Suprapubic skin (tissue), 4 donors: ENCODE measurements at places on chromosomes 16 and 17.

DNA sequence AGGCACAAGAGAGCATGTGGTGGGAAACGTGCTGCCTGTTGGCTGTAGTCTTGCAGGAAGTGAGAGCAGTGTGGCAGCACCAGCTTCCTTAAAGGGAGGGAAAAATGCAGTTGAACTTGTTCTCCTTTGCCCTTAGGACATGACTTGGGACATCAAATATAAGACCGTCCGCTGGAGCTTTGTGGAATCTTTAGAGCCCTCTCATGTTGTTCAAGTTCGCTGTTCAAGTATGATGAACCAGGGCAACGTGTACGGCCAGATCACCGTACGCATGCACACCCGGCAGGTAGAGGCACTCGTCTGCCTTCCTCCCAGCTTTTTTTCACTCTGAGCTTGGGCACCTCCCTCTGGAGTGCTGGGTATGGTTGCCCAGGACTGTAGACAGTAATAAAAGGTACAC, 23.3 kb downstream of the GPR179 start:
- no peak for DNase-seq
- no peaks in the 10 kb centered on the region for H3K27me3 ChIP-seq
- peaks cover 25% of the 10 kb centered on the region for H3K36me3 ChIP-seq
- H3K4me3 ChIP-seq, result no peak overlapping the region
- peak overlapping the region; percentile 6 for H3K27ac ChIP-seq

DNA sequence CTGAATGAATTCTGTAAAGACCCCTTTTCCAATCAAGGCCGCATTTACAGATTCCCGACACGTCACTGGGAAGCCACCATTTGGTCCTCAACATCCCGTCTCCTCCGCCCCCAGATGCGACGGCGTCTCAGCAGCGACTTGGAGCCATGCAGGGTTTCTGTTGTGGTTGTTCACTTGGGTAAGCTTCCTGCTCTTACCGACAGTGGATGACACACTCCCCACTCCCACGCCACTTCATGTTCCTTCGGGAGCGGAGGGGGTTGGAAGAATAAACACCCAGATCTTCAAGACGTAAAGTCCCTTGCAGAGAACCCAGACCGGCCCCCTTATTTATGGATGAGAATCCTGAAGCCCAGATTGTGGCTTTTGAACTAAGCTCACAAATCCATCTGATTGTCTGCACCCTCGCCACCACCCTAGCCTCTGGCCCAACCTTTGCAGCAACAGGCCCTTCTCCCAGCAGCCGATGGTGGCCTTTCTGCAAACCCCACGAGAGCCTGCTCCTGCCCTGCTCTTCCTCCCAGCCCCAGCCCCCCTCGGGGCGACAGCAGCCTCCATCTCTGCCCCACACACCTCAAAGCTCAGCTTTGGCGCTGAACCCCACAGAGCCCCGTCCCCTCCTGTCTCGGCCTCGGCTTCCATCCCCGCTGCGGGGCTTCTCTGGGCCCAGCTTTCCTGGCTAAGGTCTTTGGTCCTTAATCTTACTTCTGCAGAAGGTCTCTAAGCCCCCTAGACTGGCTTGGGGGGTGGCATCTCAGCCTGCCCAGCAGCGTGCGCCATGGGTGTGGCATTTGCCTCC, 19.0 kb upstream of the OSGIN1 start:
- H3K27ac ChIP-seq, result no peak overlapping the region
- H3K27me3 ChIP-seq, result no peaks in the 10 kb centered on the region

DNA sequence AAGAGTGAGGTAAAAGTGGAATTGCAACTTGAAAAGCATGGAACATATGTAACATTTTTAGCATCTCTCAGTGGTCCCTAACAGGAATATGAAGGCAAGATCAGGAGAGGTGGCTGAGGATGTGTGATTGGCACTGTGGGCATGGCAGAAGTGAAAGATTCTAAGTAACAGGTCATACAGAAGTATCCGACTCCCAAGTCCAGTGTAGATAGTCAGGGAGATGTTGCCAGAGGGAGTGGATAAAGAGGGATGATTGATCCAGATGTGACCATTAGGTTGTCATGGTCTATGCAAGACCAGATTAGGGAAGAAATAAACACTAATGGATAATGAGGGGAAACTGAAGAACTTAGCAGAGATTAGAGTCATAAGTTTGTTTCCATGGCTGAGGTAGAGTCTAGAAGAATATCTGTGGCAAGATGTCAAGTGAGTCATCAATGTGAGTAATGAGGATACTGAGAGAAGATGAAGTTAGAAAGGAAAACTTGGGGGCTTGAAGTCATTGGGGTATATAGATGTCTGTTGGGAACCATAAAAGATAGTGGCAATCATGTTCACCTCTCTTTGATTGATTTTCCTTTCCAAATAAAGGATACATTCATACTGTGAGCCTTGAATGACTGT, 23.9 kb upstream of the CAPNS2 start:
- no peak overlapping the region for H3K4me3 ChIP-seq
- no peak overlapping the region for H3K27ac ChIP-seq
- H3K4me1 ChIP-seq, result peaks cover 14% of the 10 kb centered on the region

DNA sequence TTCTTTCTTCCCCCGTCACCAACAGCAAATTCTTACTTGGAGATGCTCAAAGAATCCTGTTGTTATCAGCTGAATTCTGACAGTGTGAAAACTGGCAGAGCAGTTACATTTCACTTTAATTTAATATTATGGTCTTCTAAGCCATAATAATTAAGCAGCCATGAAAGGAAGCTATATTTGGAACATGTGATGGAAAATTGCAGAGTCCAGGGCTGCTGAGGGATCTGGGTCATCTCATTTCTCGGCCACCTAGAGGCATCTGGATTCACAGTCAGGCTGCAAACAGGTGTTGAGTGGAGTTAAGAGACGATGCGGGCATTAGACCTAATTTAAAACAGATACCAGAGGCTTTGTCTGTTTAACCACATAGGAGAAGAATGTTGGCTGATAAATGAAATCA, 38.4 kb downstream of the CHD9NB start:
- H3K4me3 ChIP-seq, result no peak overlapping the region
- H3K27me3 ChIP-seq, result peaks cover 3% of the 10 kb centered on the region
- no peaks in the 10 kb centered on the region for H3K4me1 ChIP-seq
- no peak overlapping the region for H3K27ac ChIP-seq
- no peak for DNase-seq

DNA sequence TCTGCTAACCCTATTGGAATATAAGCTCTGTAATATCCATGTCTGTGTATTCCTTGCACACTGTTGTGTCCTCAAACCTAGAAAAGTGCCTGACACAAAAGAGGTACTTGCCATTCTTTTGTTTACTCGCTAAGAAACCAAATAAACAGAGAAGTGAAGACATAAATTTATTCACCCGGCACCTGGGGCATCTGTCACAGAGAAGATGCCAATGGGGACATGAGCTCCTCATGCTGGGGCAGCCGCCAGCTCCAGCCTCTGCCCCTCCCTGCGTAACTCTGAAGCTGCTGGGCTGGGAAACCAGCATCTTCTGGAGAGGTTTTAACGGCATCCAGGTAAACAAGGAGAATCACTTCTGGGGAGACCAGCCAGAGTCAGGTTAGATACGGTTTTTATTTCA, 15.1 kb upstream of the CDRT4 start:
- no peaks in the 10 kb centered on the region for H3K27me3 ChIP-seq
- peaks cover 28% of the 10 kb centered on the region for H3K4me1 ChIP-seq
- DNase-seq, result no peak
- H3K36me3 ChIP-seq, result no peaks in the 10 kb centered on the region
- H3K4me3 ChIP-seq, result no peak overlapping the region
- H3K27ac ChIP-seq, result no peak overlapping the region

GRCh38 chr16:73063854-73064211, 15.9 kb upstream of the ZFHX3 start:
- no peaks in the 10 kb centered on the region for H3K36me3 ChIP-seq
- no peak overlapping the region for H3K27ac ChIP-seq
- DNase-seq, result no peak
- peaks cover 84% of the 10 kb centered on the region for H3K27me3 ChIP-seq

DNA sequence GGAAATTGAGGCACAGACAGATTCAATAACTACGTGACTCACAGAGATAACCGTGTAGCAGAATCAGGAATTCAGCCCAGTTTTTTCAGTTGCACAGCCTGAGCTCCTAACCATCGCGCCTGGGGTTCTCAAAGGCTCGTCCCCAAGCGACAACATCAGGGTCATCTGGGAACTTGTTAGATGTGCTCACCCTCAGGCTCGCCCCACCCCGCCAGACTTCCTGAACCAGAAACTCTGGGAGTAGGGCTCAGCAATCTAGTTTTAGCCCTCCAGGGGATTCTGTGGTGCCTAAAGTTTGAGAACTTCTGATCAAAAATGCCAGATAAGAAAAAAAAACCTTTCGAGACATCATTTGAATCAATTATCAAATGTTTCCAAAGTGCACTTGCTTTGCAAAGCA, 559.8 kb downstream of the WWOX start:
- H3K27me3 ChIP-seq, result no peaks in the 10 kb centered on the region
- DNase-seq, result no peak
- no peaks in the 10 kb centered on the region for H3K36me3 ChIP-seq
- peaks cover 12% of the 10 kb centered on the region for H3K4me1 ChIP-seq
- no peak overlapping the region for H3K27ac ChIP-seq
- no peak overlapping the region for H3K4me3 ChIP-seq

DNA sequence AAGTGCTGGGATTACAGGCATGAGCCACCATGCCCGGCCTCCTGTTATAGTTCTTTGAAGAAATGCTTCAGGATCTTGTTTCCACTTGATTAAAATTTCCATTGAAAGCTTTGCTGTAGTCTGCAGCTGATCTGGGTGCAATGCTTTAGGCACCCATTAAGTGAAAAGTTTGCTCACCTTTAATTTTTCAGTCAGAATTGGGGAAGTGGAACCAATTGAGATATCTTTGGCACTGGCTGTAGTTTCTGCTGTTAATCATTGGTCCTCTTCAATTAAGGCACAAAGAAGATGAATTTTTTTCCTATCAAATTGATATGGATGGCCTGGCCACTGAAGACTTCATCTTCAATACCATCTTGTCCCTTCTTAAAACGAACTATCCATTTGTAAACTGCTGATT, 336.1 kb upstream of the TBX2 start:
- no peaks in the 10 kb centered on the region for H3K27me3 ChIP-seq
- H3K27ac ChIP-seq, result no peak overlapping the region
- H3K36me3 ChIP-seq, result no peaks in the 10 kb centered on the region

DNA sequence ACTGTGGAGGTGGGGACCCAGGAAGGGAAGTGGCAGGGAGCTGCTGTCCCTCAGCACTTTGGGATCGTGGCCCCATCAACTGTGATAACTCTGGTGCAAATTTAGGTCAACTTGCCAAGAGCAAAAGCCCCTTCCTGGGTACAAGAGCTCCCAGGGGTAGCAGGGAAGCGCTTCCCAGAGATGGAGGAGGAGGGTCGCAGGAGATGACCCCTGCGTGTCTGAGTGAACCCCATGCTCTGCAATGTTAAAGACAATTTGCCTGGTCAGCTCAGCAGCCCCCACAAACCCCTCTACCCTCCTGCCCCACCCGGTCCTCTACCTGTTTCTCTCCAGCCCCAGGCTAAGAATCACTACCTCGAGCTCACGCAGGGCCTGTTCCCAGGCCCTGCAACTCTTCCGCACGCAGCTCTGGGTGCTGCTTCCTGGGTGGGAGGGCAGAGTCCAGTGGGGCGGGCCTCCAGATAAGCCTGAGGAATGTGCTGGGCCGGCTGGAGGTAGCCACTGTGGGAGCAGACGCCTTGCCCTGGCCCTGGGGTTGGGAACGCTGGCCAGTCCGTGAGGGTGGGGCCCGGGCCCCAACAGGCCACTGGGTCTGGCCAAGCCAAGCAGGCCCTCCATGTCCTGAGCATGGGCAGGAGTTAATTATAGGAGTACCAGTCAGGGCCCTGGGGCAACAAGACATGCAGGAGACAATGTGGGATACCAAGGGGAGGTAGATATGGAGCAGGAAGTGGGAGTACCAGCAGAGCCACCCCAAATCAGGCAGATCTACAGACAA, 6.1 kb downstream of the DOK4 start:
- H3K4me1 ChIP-seq, result peaks cover 67% of the 10 kb centered on the region
- peaks cover 7% of the 10 kb centered on the region for H3K36me3 ChIP-seq
- peak overlapping the region; percentile 49 for H3K4me3 ChIP-seq
- H3K27me3 ChIP-seq, result no peaks in the 10 kb centered on the region
- no peak for DNase-seq
- no peak overlapping the region for H3K27ac ChIP-seq

DNA sequence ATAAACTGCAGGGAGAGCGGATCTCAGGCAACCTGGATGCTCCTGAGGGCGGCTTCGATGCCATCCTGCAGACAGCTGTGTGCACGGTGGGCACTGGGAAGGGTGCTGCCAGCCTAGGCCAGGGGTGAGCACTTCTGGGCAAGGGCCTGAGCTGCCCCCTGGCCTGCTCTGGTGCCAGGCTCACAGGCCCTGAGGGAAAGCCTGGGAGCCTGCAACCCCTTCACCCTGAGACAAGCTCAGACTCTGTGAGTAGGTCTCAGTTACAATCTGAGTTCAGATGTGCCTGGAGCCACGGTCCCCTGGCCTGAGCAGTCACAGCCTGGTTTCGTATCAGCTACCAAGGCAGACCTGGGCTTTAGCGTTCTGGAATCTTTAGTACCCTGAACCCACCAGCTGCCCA, 8.1 kb downstream of the ITGB4 start:
- no peak overlapping the region for H3K27ac ChIP-seq
- DNase-seq, result no peak
- no peaks in the 10 kb centered on the region for H3K27me3 ChIP-seq
- peaks cover 3% of the 10 kb centered on the region for H3K4me1 ChIP-seq
- peaks cover 83% of the 10 kb centered on the region for H3K36me3 ChIP-seq

GRCh38 chr17:59897090-59897489, 4.2 kb downstream of the RPS6KB1 start:
- H3K4me1 ChIP-seq, result peaks cover 27% of the 10 kb centered on the region
- H3K4me3 ChIP-seq, result no peak overlapping the region
- no peaks in the 10 kb centered on the region for H3K27me3 ChIP-seq
- H3K36me3 ChIP-seq, result no peaks in the 10 kb centered on the region
- no peak overlapping the region for H3K27ac ChIP-seq

DNA sequence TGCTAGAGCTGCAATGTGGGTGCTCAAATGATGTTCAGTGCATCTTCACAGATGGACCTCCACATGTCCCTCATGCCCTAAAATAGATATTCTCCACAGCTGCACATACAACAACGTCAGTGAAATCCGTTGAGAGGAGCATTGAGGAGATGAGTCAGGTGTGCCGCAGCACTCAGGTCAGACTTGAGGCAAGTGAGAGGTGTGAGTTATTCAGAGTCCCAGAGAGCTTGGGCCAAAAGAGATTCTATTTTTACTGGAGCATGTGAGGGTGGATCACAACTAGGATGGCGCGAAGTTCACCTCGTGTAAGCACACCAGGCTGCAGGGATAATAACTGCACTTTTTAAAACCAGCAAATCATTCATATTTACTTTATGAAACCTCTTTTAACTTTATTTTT, 645.3 kb downstream of the MAF start:
- no peak overlapping the region for H3K4me3 ChIP-seq
